ENCODE measurements at places on chromosomes 4 and X. TPM values are rescaled to one million over a fixed set of nuclear protein-coding genes. Genes with fewer than 3 reads are reported as not detected.

- H3K27ac ChIP-seq: no peak overlapping the region
- DNase-seq: peak; percentile 20
- no peak overlapping the region for H3K4me3 ChIP-seq
Measured at GRCh38 chrX:9730752-9731151, 34.9 kb downstream of the GPR143 start.

GRCh38 chr4:152052451-152053057 lies 291.7 kb upstream of the GATB start:
- no peak for DNase-seq
- no peak overlapping the region for H3K27ac ChIP-seq
- H3K4me1 ChIP-seq: peaks cover 9% of the 10 kb centered on the region
- H3K27me3 ChIP-seq: no peaks in the 10 kb centered on the region

- no peaks in the 10 kb centered on the region for H3K36me3 ChIP-seq
- H3K4me3 ChIP-seq: no peak overlapping the region
- H3K4me1 ChIP-seq: no peaks in the 10 kb centered on the region
Measured at GRCh38 chrX:104922206-104922621, 298.3 kb downstream of the TEX13A start.

DNA sequence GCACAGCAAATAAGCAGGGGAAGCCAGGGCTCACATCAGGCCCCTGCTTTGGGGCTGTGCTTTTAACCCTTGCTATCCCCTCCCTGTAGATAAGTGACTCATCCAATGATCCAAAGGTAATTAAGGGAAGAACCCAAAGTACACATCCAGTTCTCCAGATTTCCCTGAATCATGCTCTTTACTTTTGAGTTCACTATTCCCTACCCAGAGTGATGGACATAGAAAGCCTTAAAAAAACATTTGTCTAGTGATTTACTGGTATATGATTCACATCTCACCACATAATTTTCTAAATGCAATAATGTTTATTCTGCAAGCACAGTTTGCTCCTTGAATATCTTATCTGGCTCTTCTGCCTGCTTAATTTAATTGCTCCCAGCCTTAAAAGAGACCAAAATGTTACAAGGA lies 136.2 kb downstream of the PPP3CA start:
- H3K27ac ChIP-seq: peak overlapping the region; percentile 82
- no peaks in the 10 kb centered on the region for H3K27me3 ChIP-seq
- peaks cover 6% of the 10 kb centered on the region for H3K4me1 ChIP-seq
- no peak overlapping the region for H3K4me3 ChIP-seq

DNA sequence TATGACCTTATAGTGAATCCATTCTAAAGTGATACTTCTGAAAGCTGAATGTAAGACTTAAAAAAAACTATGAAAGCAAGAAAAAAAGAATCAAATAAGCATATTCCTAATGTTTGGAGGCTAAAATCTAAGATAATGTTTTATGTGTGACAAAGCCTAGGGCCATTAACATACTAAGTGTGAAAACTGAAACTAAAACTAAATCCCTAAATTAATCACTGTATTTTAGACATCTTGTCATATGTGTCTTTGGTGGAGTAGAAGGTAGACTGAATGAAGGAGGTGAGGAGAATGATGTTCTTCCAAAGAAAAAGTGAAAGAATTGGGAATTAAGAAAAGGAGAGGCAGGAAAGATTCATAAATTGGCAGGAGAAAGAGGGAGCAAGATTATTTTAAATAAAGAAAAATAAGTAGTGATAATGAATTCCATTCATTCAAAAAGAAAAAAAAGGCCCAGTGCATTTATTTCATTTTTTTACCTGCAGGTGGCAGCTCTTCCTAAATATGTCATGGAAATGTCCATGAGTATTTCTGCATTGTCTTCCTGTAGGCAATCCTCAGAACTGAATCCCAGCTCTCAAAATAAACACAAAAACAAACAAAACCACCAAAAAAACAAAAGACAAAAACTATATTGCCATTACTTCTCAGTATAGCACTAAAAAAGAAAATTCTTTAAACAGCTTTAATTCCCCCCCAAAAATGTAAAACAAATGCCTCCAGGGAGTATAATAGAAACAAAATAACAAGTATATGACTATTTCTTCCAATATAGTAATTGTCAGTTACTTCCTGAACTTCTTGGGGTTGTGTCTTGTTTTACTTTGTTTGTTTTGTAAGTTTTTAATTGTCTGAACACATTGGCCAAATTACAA lies 17.0 kb upstream of the AP1AR start:
- no peaks in the 10 kb centered on the region for H3K36me3 ChIP-seq
- no peak overlapping the region for H3K4me3 ChIP-seq
- peak; percentile 61 for DNase-seq
- peaks cover 12% of the 10 kb centered on the region for H3K4me1 ChIP-seq
- peak overlapping the region; percentile 90 for H3K27ac ChIP-seq

DNA sequence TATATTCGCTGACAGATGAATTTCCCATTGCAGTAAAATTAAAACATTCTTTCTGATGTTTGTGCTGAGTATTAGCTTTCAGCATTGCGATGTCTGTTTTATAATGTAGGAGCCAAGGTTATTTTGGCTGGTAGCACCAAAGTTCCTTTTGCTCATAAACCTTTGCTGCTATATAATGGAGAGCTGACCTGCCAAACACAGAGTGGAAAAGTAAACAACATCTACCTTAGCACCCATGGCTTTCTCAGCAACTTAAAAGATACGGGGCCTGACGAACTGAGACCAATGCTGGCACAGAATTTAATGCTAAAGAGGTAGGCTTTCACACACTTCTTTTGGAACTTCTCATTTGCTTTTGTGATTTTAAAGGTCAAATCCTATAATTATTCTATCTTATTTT lies 46.0 kb downstream of the WDR19 start:
- no peaks in the 10 kb centered on the region for H3K4me1 ChIP-seq
- H3K4me3 ChIP-seq: no peak overlapping the region
- no peak for DNase-seq
- H3K27ac ChIP-seq: no peak overlapping the region
- H3K36me3 ChIP-seq: peaks cover 19% of the 10 kb centered on the region
- H3K27me3 ChIP-seq: no peaks in the 10 kb centered on the region

The SPATA18 gene
- total RNA-seq: 28.9 TPM

DNA sequence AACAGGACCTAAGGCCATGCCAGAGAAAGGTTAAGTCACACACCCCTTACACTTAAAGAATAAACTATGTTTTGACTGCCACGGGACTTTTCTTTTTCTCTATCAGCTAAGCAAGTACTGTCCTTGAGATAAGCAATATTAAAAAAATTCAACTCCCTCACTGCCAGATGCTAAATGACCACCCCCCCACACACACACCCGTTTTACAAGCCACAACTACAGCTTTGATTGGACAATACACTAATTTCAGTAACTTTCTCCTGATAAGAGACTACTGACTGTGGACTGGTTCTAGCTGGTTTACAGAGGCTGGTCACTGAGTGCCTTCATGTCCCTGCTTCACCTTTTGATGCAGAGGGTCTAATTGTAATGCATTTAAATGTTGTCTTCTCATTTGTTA lies 63.9 kb upstream of the HOPX start:
- H3K4me1 ChIP-seq: peaks cover 10% of the 10 kb centered on the region
- no peaks in the 10 kb centered on the region for H3K27me3 ChIP-seq
- H3K27ac ChIP-seq: no peak overlapping the region
- H3K36me3 ChIP-seq: no peaks in the 10 kb centered on the region

DNA sequence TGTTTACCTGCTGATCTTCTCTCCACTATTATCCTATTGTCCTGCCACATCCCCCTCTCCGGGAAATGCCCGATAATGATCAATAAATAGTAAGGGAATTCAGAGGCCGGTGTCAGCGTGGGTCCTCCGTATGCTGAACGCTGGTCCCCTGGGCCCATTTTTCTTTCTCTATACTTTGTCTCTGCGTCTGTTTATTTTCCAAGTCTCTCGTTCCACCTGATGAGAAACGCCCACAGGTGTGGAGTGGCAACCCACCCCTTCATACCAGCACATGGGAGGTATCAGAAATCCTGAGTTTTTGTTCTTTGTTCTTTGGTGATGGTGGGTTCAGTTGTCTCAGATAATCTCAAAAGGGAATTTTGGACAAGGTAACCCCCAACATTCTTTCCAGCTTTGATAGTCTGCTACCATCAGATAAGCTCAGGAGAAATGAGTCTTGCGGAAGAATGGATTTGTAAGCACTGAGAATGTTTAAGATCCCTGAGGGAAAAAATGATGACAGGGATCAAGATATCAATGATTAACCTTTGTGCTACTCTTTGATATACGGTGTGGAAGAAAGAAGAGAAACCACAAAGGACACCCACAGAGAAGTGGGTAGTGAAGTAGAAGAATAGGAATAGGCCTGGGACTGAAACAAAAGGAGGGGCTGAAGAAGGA lies 117.9 kb downstream of the CEP44 start:
- no peak overlapping the region for H3K27ac ChIP-seq
- H3K27me3 ChIP-seq: no peaks in the 10 kb centered on the region
- peaks cover 42% of the 10 kb centered on the region for H3K4me1 ChIP-seq
- no peaks in the 10 kb centered on the region for H3K36me3 ChIP-seq
- DNase-seq: no peak

- no peaks in the 10 kb centered on the region for H3K4me1 ChIP-seq
- H3K27me3 ChIP-seq: no peaks in the 10 kb centered on the region
- no peak for DNase-seq
- H3K4me3 ChIP-seq: no peak overlapping the region
Measured at GRCh38 chr4:145155268-145155870, 25.0 kb downstream of the OTUD4 start.

GRCh38 chr4:74083546-74083945 lies 15.4 kb downstream of the CXCL2 start:
- H3K4me3 ChIP-seq: no peak overlapping the region
- no peaks in the 10 kb centered on the region for H3K36me3 ChIP-seq
- no peaks in the 10 kb centered on the region for H3K27me3 ChIP-seq
- H3K27ac ChIP-seq: no peak overlapping the region
- no peaks in the 10 kb centered on the region for H3K4me1 ChIP-seq
- DNase-seq: no peak

The CCNA2 gene
- 12.1 TPM for total RNA-seq

- H3K4me1 ChIP-seq: no peaks in the 10 kb centered on the region
- no peak for DNase-seq
- H3K27ac ChIP-seq: no peak overlapping the region
- peaks cover 22% of the 10 kb centered on the region for H3K36me3 ChIP-seq
- no peak overlapping the region for H3K4me3 ChIP-seq
Measured at GRCh38 chr4:153639833-153640802, 44.0 kb upstream of the TLR2 start.

The CENPVL3 gene
- not detected for total RNA-seq

DNA sequence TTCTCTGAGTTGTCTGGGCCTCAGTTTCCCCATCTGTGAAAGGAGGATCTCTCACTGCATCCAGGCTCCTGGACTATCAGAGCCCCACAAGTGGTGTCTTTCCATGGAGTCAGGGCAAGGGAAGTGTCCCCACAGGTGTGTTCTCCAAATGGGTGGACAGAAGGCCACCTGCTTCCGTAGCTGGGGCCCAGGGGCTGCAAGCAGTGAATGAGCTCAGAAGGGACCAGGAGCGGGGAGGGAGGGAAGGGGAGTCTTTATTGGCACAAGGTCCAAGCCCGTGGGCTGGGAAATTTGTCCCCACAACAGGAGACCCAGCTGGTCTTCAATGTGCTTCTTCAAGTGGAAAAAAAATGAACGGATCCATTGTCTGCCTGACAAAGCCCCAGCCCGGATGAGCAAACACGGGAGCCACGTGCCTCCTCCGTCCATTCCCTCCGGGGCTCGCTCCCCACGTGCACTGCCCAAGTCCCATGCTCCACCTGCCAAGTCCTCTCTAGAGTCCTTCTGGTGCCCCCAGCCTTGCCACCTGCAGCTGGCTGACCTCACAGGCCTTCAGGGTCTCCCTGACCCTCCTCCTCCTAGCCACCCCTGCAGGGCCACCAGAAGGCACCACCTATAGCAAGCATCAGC lies 72.0 kb downstream of the JAKMIP1 start:
- no peak overlapping the region for H3K27ac ChIP-seq
- H3K27me3 ChIP-seq: no peaks in the 10 kb centered on the region
- no peak overlapping the region for H3K4me3 ChIP-seq
- DNase-seq: no peak
- H3K4me1 ChIP-seq: no peaks in the 10 kb centered on the region

The PPBP gene
- not detected for total RNA-seq

The SLC10A4 gene
- not detected for total RNA-seq

The SPACA5 gene
- not detected for total RNA-seq

DNA sequence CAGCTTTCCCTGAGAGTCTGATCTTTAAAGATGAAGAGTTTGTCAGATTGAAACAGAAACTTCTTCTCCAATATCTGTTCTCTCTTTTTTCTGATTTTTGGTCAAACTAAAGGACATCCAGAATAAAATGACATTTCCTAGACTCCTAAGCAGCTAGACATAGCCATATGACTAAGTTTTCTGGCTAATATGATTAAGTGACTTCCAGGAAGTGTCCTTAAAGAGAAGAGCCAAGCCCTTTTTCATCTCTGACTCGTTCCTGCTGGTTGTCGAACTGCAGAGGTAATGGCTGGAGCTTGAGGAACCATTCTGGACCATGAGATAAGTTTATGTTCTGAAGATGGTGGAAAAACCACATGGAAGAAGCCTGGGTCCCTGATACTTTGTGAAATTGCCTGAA lies 546.0 kb downstream of the BCOR start:
- H3K27me3 ChIP-seq: peaks cover 59% of the 10 kb centered on the region
- no peaks in the 10 kb centered on the region for H3K36me3 ChIP-seq
- no peak overlapping the region for H3K4me3 ChIP-seq
- DNase-seq: no peak

- no peaks in the 10 kb centered on the region for H3K36me3 ChIP-seq
- H3K4me1 ChIP-seq: peaks cover 12% of the 10 kb centered on the region
- H3K4me3 ChIP-seq: no peak overlapping the region
Measured at GRCh38 chrX:107574054-107574683, 54.1 kb upstream of the PRPS1 start.

DNA sequence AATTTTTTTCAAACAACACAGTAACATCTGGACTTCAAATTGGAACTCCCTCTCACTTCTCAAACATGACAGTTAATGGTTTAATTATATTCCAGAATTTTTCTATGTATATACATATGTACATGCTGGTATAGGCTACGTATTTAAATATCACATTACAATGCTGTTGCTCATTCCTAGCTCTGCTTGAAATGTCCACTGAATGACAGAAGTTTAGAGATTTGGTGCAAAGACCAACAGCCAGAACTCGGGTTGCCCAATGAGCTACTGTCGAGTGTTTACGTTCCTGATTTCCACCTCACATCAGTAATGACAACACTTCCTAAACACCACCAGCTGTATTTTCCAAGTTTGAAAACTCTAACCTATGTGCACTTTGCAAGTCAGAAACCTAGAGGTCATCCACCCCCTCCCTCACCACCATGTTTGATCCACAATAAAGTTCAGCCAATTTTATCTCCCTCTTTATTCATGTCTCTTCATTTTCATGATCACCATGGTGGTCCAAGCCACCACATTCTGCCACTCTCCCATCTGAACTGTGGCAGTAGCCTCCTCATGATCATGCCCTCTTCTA lies 49.3 kb upstream of the RPL34 start:
- no peaks in the 10 kb centered on the region for H3K27me3 ChIP-seq
- H3K4me3 ChIP-seq: no peak overlapping the region
- H3K27ac ChIP-seq: no peak overlapping the region
- no peaks in the 10 kb centered on the region for H3K36me3 ChIP-seq
- peak; percentile 29 for DNase-seq
- no peaks in the 10 kb centered on the region for H3K4me1 ChIP-seq
